ENCODE measurements at places on chromosomes 4 and X. TPM values are rescaled to one million over a fixed set of nuclear protein-coding genes. Genes with fewer than 3 reads are reported as not detected.

DNA sequence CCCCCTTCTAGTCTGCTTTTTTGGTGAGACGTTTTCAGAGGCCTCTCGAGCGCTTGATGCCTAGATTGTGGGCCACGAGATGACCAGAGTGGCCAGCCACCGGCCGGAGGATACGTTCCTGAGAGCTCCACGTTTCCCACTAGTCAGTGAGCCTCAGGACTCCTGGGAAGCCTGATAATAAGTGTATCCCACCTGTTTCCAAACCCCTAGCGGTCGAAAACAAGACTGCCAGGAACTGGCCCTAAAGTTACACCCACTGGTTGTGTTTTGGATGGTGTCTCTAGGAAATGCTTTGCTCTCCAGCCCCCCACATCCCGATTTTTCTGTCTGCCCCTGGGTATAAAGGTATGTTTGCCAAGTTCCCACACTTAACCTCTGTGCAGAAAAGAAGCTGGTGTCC, 4.6 kb upstream of the RS1 start:
- no peak for DNase-seq

- DNase-seq: peak; percentile 23
These were observed 72.1 kb downstream of the LRP2BP start for GRCh38 chr4:185323606-185324005.

- no peak for DNase-seq
These were observed 54.4 kb downstream of the STOX2 start for GRCh38 chr4:183959319-183960045.

DNA sequence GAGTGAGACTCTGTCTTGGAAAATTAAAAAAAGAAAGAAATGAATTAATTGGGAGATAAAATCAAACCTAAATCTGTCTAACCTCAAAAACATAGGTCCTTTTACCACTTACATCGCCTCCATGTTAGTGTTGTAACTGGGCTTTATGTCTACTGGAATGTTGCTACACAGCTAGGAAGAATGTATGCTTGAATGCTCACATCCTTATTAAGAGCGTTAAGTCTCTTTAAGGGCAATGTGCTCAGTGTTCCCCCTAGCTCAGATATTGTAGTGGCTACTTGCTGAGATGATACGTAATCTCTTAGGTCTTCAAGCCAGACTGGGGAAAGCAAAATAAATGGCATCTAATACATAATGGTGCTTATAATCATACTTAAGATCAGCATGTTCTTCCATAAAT, 1072.8 kb downstream of the PDHA2 start:
- no peak for DNase-seq

Gene PAGE4
- total RNA-seq: not detected

Data from HFFc6 (cell line).